ENCODE measurements at places on chromosomes 2 and 18.
A peak's percentile ranks its signal among the peaks of the same experiment; 100 is the strongest.

DNA sequence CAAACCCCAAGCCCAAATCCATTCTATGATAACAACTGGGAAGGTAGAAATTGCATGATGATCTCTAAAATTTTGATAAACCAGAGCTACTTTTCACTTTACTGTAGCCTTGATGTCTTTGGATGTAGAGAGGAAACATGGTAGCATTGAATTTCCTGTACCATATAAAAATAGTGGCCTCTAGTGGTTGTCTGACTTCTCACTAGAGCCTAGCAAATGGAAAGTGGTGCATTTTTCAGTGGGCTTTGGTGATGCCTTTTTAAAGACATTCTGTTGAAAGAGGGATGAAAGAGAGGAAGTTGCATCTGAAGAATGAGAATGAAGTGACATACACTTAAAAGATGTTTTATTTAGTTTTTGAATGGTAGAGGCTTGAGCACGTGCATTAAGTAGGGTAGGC, 662.2 kb downstream of the XIRP2 start:
- DNase-seq: no peak

- DNase-seq: no peak
Measured at GRCh38 chr18:77197073-77197472, 52.6 kb upstream of the GALR1 start.

GRCh38 chr18:36153771-36154170, 24.1 kb downstream of the ELP2 start:
- no peak for DNase-seq

DNA sequence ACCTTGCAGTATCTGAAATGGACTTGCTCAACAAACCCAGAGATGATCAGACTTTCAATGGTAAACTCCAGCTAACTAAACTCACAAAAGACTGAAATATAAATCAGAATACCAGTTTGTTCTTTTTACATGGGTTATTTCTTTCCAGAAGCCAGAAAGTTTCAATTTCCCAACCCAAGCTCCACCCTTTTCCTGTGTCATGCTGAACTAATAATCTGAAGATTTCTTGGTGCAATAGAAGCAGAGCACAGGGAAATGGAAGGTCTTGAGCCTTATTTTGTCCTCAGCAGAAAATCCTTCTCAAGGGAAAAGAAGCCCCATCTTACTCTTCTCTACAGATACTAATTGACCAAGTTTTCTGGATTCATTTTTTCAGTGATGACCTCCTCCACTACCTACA, 93.3 kb upstream of the PAPOLG start:
- DNase-seq: no peak

DNA sequence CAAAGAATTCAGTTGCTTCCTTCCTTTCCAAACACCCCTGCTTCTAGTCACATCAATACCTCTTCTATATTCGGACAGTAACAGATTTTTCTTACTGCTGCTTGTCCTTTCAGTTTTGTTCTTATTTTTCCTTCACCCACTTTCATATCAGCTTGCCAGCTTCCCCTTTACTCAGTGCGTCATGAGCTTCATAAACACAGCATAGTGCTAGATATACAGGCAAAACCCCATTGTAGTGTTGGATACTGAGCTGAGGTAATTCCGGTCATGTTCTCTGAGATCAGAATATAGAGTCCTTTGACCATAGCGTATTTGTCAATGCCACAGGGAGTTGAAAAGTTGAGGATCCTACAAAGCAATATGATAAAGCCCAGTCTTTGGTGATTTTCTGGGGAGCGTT, 2.4 kb downstream of the FARP2 start:
- DNase-seq: no peak

GRCh38 chr2:55120634-55121359, 70.5 kb upstream of the RTN4 start:
- DNase-seq: peak; percentile 70

DNA sequence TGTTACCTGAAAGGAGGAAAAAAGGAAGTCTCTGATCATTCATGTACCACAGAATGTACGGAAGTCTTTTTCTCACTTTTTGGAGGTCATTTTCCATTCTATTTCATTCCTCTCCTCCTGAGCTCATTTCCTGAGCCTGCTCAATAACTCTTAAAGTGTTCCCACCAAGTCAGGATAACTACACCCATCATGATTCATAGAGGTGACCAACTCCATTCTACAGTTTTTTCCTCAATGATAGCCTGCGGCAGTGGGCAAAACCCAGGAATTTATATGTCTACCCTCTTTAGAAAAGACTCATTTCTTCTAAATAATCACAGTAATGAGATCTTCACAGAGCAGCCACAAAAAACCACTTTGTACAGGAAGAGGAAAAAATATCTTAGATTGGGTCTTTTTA, 372.5 kb downstream of the RBM43 start:
- DNase-seq: no peak

GRCh38 chr2:129004485-129004884, 685.8 kb upstream of the HS6ST1 start:
- no peak for DNase-seq

- DNase-seq: no peak
Measured at GRCh38 chr18:44805643-44806042, 125.0 kb downstream of the SETBP1 start.

DNA sequence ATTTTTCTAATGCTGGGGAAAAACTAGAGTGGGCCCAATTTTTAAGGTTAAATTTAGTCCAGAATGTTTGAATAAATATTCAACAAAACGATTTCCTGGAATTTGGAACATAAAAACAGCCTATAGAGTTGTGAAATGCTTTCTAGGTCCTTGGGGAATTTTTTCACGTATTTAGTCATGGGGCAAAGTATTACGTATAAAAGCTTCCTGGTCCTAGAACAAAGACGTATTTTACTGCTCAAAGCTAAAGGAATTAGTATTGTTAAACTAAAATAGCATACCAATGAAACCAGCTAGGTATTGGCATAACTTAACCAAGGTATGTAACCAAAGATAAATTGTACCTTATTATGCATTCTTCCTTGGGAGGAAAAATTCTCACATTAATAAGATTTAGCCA, 1.6 kb downstream of the SESTD1 start:
- DNase-seq: no peak

DNA sequence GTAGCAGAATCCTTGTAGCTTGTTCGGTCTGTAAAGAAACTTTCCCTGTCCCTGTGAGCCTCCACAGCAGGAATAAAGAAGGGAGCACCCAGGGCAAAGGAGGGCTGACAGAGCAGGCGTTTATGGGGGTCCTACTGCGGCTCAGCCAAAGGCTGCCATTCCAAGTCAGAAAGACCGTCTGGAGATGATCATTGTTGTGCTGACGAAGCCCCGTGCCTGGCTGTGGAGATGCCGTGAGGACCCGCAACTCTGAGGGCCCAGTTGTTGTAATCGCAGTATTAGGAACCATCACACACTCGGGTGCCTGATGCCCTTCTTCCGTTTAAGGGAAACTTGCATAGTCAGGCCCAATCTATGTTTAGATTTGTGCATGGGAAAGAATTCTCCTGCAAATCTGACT, 16.9 kb upstream of the VWA3B start:
- no peak for DNase-seq

GRCh38 chr2:29068513-29068912, 5.8 kb downstream of the PCARE start:
- no peak for DNase-seq

GRCh38 chr2:8620611-8621382, 61.1 kb upstream of the ID2 start:
- no peak for DNase-seq

DNA sequence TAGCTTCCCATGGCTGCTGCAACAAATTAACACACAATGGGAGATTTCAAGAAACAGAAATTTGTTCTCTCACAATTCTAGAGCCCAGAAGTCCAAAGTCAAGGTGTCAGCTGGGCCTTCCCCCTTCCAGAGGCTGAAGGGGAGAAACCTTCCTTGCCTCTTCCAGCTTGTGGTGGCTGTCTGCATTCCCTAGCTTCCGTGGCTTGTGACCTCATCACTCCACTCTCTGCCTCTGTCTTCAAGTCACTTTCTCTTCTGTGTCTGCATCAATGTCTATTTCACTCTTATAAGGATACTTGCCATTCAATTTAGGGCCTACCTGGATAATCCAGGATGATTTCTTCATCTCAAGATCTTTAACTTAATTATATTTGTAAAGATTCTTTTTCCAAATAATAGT, 16.8 kb upstream of the SRBD1 start:
- DNase-seq: no peak

GRCh38 chr2:234632527-234633391, 135.9 kb upstream of the ARL4C start:
- no peak for DNase-seq

DNA sequence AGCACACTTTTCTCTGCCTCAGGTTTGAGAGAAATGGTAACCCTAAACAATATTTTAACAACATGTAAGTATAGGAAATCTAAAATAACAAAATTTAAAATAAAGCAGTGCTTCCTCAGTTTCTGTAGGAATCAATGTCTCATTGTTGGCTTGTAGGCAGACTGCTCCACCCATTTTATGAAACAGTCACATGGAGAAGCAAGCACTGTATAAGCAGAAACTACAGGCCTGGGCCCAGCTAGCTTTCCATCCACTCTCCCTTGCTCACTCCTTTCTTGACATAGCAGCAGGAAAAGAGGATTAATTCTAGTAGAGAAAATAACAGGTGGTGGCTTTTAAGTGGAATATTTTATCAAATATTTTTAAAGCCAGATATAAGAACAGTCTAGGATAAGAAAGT, 97.2 kb downstream of the PLEKHM3 start:
- DNase-seq: no peak

- no peak for DNase-seq
Measured at GRCh38 chr2:132941296-132942020, 271.5 kb upstream of the LYPD1 start.

DNA sequence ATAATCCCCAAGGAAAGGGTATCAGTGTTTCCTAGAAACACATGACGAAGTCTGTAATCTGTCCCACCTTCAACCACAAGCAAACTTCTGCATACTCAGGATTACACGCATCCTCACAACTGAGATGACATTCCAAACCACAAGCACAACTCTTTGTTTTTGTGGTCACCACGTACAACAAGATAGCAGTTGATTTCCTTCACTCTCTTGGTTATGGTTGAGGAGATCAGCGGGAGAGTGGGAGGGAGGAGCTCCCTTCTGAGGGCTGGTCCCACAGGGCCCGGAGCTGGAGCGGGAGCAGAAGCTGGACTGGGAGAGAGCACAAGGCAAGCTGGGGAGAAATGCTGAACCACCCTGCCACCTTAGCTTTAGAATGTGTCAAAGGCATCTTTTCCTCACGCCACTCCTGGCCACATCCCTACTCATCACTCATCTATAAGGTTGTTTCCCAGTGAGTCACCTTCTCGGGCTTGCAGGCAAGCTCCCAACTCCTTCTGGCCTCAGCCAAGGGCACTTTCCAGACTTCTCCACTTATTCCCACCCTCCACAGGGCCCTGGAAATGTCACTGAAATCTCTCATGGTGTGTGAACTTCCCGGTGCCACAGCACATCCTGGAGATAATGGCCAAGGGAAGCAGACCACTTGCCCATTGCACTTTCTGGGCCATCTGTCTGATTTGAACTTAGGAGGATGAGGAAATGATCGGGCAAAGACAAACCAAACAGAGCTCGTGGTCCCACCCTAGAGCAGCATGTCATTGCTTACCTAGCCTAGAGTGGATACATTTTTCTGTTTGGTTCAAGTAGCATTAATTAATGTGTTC, 98.9 kb upstream of the LGALSL start:
- no peak for DNase-seq

- no peak for DNase-seq
Measured at GRCh38 chr18:58842978-58843687, 21.5 kb upstream of the ZNF532 start.

DNA sequence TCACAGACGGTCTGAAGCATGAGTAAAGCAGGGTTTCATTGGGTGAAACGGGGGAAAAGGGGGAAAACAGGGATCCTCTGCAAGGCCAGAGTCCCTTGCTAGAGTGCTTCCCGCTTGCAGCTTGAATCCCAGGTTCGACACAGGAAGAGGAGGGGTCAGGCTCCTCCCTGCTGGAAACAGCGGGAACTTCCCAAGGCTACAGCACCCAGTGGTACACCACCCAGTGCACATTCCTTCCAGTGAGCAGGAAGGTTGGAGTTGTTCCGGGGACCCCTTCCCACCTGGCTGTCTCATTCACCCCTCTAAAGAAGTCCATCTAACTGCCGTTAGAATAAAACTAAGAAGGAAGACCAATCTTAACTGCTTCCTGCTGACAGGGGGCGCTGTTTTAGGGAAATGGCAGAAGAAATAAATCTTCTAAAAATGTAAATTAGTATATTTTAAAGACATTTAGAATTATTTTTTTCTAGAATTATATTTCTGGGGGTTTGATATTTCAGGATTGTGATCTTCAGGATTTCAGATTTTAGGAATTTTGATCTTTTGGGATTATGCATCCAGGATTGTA, 230.9 kb downstream of the RBM43 start:
- DNase-seq: no peak

DNA sequence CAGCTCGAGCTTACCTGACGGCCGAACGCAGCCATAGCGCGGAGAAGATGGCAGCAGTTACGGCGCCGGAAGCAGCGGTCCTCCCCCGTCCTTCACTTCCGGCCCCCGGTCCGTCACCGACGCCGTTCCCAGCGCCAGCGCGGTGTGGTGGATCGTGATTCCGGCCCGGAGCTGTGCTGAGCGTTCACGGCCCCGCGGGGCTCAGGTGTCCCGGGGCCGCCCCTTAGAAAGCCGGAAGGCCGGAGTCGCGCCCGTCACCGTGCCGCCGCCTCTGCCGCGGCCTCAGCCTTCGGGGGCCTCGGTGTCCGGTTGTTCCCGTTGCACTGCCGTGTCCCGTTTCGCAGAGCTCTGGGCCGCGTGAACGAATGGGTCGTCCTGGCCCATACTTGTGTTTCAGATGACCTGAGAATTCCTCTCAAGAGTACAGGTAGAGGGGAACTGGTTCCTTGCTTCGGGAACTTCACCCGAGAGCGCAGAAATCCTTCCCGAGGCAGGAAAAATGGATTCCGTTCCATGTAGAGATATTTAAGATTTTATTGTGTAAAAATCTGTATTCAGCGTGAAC, at the start of gene MTERF4:
TSS of gene MTERF4 (minus strand) at position 49 of the 565 bp plus-strand sequence. CDS start at position 35, 14 bp downstream.
- DNase-seq: peak; percentile 86

GRCh38 chr2:145593280-145593679, 1073.4 kb upstream of the ZEB2 start:
- no peak for DNase-seq

DNA sequence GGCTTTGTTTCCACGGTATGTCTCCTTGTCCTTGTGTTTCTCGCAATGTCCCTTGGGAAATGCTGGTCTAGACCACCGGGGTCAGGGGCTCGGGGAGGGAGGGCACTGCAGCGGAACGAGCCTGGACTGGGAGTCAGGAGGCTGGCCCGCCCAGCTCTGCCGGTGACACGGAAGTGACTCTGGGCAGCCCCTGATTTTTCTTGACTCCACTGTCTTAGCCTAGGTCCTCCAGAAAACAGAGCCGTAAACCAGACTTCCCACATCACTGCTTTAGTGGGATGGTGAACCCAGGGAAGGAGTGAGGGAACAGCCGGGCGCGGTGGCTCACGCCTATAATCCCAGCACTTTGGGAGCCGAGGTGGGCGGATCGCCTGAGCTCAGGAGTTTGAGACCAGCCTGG, 144.2 kb downstream of the ASB1 start:
- DNase-seq: no peak

- DNase-seq: no peak
Measured at GRCh38 chr18:34880403-34880802, 160.8 kb upstream of the MAPRE2 start.

DNA sequence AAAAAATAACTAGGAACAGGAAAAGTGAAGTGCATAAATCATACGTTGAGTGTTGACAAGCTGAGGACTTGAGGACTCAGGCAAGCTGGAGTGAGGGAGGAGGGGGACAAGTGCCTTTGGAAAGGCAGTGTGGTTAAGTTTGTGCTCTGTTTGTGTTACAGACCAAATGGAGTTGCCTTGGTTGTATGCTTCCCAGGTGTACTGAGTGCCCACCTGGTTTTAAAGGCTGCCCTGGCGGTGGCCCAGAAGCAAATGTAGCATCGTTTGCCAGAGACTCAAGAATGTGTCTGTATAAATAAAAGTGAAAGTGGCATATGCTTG, 240.9 kb downstream of the PRKCE start:
- DNase-seq: no peak

All from right cardiac atrium (tissue), 5 donors.